ENCODE measurements at places on chromosomes 13 and 19.

DNA sequence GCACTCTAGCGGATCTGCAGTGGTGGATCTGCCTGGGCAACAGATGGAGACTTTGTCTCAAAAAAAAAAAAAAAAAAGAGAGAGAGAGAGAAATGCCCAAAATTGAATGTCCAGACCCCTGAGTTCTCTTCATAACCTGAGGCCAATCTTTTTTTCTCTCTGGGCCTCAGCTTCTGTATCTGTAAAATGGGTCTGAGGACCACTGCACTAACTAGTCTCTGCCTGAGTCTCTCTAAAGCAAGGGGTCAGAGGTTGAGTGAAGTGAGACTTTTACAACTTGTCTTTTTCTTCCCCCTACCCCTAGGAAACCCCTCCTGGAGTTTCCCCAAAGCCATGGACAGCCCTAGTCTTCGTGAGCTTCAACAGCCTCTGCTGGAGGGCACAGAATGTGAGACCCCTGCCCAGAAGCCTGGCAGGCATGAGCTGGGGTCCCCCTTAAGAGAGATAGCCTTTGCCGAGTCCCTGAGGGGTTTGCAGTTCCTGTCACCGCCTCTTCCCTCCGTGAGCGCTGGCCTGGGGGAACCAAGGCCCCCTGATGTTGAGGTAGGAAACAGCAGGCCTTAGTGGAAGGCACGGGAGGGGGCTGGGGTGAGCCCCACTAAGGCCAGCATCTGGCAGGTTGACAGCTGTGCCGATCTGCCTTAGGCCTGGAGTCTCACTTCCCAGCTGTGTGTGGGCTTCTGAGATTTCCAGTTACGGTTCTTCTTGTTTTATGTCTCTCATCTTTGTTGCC is 1.8 kb downstream of the TMEM91 start:
- no peak for DNase-seq

- DNase-seq = no peak
Observed at GRCh38 chr13:33183431-33184111, 102.0 kb downstream of the STARD13 start.

GRCh38 chr19:4472174-4472974 is at the start of gene HDGFL2:
TSS of gene HDGFL2 (plus strand) at chr19:4472297. CDS start at chr19:4472351, 54 bp downstream.
- DNase-seq = no peak

- DNase-seq = no peak
Observed at GRCh38 chr13:30923418-30923817, 9.0 kb upstream of the TEX26 start.

DNA sequence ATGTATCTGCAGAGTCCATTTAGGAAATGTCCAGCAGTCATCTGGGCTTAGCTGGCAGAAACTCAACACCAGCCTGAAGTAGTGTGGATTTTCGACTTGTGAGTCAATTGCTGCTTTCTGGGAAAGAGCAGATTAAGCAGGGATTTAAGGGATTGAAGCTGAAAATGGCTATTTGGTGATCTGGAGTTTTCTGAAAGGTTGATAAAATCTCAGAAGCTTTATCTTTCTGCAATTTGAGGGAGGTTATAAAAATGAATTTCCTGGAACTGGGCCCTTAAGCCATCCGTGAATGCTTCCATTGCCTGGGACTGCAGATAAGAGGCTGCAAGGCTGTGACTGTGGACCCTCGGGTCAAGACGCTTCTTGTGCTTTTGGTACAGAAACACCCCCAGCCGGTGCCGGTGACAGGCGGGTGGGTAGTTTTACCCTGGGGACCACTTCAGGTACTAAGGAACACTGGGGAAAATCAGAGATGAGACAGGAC is 61.5 kb downstream of the COL4A1 start:
- no peak for DNase-seq

DNA sequence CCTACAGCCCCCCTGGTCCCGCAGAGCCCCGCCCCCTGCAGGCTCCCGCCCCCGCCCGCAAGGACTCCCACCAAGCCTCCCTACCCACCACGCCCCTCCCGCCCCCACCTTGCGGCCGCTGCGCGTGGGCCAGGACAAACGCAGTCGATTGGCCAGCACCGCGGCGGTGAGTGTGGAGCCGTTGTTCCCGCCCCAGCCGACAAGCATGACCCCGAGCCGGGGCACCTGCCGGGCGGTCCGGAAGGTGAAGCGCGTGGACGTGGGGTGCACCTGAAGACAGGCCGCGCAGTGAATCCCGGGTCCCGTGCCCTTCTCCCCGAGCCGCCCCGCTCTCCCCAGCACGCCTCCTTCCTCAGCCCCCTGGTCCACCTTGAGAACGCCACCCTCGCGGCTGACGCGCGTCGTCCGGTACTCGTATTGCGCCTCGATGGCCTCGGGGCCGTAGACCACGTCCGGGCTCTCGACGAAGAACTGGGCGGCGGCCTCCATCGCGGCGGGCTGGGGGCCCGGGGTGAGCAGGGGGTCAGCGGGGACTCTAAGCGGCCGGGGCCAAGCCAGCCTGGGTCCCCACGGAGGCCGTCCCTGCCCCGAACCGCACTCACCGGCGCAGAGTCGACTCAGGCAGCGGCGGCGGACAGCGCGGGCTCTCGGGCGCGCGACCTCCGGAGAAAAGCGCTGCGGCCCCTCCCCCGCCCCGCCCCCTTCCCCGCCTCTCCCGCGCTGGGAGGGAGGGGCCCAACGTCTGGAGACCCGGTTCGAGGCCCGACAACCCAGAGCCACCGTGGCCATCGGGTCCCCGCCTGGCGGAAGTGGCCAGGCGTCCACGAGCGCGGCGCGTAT is at the start of gene ISYNA1:
TSS of gene ISYNA1 (minus strand) at position 643 of the 840 bp plus-strand sequence. CDS start at position 489, 154 bp downstream.
- DNase-seq = no peak

GRCh38 chr19:48258350-48258749 is 2.6 kb upstream of the CARD8 start:
- no peak for DNase-seq

DNA sequence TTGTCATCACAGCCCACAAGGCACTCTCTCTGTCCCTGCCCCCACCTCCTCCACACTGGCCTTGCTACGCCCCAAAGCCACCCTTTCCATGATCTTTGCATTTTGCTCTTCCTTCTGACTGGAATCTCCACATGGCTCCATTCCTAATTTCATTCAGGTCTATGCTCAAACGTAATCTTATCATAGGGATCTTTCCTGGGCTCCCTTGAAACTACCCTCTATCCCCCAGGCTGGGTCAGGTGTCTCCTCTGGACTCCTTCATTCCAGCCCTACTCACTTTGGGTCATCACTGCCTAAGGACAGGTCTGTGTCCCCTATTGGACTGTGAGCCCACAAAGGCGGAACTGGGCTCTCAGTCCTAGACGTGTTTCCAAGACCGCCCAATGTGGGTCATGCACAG is 3.1 kb downstream of the GEMIN7 start:
- no peak for DNase-seq

GRCh38 chr19:19280561-19280960 is 7.5 kb upstream of the TM6SF2 start:
- DNase-seq = no peak

GRCh38 chr13:100230769-100231149 is 141.9 kb downstream of the PCCA start:
- DNase-seq = no peak

GRCh38 chr19:7815325-7815724 is 14.7 kb upstream of the EVI5L start:
- DNase-seq = no peak

DNA sequence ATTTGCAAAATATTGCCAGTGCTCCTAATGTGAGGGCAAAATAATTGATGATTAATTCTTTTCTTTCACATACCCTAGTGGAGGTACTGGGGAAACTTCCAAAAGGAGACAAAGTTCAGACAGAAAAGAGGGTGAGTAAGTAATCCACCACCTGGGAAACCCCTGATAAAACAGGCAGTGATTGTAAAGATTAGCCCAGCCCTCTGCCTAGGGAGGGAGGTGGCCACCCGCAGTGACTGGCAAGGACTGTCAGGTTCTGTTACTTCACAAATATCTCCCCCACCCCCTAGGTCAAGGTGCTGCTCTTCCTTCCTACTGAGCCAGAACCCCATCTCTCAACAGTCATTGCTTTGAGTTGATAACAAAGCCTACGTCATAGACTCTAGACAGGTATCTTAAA is 239.7 kb downstream of the DNAJC15 start:
- no peak for DNase-seq

DNA sequence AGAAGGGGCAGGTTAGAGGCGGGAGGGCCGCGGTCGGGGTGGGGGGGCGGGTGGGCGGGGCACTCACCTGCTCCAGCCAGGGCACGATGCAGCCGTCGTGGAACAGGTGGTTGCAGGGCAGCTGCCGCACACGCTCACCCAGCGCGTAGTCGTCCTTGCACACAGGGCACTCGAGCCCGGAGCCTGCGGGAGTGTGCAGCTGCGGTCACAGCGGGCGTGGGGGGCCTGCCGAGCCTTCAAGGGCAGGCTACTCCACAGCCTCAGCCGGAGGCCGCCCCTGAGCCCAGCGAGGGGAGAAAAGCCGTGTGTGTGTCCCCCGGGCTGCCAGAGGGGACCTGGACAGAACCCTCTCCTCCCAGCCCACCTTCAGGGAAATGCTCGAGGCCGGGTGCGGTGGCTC is 8.6 kb downstream of the FGF22 start:
- no peak for DNase-seq

- DNase-seq = no peak
Observed at GRCh38 chr13:32984857-32985626, 31.2 kb upstream of the KL start.

DNA sequence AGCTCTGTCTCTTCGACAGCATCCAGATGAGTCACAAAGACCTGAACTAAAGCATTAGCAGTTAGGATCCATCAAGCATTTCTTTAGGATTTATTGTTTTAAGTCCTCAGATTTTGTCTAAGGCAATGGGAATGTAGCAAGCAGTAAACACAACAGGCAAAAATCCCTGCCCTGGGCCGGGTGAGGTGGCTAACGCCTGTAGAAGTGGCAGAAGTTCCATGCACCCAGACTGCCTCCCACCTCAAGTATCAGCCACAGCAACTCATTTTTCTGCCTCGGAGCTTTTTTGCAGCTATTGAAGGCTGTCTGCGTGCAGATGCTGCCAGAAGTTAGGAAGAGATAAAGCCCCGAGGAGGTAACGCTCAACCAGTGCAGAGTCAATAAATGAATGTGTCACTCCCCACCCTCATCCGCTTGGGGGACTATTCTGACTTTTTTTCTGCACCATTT is 47.1 kb upstream of the MRI1 start:
- no peak for DNase-seq
